ENCODE measurements at places on chromosomes 2 and 18.
A peak's percentile ranks its signal among the peaks of the same experiment; 100 is the strongest.

DNA sequence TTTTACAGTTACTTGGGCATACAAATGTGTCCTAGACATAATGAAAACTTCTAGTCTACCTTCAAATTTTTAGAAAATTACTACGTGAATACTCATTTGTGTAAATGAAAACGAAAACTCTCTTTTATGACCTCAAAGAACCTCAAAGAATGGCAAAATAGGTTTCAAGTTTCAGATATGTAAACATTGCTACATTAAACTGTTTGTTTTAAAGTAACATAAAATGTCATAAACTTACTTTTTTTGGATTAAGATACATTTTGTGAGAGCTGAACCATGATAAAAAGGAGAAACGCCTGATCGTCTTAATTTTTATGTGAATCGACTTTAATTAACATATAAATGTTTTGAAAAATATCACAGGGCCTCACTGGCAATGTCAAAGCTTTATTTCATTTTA lies 91.4 kb downstream of the PPP1R1C start:
- no peak for DNase-seq

DNA sequence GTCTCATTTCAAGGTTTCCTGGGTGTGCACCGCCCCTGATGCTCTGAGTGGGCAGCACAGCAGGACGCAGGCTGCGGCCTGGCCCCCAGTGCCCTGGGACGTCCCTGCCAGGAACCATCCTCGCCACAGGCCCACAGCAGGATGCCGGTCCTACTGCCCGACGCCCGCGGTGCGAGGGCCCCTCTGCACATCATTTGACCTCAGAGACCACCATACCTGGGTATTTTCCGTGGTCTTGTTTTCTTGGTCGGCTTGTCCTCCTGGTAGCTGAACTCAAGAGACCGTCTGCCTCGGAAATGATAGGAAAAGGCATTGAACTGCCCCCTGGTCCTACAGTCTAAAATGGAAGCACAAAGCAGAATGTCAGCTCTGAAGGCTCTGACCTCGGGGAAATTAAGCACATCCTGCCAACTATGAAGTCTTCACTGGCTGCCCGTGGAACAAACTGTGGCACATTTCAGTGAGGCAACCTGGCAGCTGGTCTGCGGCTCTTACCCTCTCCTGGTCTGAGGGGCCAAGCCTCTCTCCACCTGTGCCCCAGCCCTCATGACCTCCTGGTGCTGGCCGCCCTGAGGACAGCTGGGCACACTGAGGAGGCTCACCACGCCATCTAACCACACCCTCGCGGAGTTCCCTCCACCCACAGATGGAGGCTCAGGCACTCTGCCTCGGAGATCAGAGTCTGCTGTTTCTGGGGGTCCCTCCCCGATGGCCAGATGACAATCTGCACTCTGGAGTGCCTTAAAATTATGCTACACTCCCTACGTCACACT lies 105.0 kb downstream of the PXDN start:
- DNase-seq, result no peak

- no peak for DNase-seq
These were observed 14.0 kb downstream of the SLC14A2 start for GRCh38 chr18:45628979-45629958.

DNA sequence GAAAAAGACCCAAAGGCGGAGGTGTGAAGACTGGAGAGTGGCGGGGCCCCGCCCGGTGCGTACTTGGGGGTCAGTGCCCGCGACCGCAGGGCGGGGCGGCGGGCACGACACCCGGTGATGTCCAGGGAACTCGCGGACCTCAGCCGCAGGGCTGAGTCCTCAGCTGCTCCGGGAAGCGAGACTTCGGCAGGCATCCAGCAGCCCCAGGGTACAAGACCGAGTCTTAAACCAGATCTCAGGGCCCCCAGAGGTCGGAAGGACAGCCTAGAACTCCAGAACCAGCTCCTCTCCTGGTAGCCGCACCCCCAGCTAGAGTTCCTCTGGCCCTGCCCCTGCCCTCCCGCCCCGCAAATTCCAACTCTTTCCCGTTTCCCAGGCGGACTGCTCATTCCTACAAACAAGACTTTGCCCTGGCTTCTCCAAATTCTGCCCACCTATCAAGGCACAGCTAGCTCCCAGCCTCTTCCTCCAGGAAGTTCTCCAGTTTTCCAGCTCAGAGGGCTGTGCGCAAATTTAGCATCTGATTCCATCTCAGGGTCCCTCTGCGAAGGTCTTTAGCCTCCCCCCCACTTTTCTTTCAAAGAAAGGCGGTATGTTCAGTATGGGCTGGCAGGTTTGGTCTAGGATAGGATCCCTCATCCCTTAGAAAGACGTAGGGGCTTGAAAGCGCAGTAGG lies 26.0 kb upstream of the NOTO start:
- DNase-seq, result no peak

DNA sequence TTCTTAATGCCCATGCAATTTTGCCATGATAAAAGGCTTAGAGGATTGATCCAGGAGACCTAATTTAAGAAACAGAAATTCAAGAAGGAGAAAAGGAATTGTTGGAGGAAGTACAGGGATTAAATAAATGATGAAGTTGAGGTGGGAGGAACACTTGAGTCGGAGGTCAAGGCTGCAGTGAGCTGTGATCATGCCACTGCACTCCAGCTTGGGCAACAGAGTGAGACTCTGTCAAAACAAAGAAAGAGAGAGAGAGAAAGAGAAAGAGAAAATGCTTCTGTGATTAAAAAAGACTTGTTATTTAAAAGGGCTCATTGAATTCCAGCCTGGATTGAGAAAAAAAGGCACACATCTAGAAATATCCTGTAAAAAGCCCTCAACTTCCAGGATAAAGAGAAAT lies 123.2 kb downstream of the B3GNT2 start:
- no peak for DNase-seq

- peak; percentile 18 for DNase-seq
These were observed 39.1 kb upstream of the FAM136A start for GRCh38 chr2:70340761-70341476.

DNA sequence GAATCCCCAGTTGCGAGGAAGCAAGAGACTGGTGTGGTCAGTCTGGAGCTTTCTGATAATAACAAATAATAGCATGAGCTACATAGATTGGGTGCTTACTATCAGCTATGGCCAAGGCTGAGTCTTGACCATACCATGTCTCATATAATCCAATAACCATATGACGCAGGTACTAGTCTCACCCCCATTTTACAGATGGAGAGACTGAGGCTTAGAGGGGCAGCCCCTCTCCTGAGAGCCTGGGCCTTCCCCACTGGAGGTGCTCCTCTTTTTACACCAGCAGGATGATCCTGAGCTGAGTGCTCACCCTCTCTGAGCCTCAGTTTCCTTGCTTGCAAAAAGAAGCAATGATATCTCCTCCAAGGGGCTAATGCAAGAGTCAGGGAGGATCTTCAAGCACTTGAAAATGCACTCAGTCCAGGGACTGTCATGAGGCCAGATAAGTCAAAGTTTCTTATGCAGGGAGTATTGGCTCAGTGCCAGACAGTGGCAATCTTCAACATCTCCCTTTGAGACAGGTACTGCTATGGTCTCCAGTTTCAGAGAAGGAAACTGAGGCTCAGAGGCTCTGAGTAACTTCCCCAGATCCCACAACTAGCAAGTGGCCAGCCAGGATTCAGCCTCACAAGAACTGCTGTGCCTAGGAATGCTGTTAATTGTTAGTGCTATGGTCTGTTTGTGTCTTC lies 149.7 kb downstream of the TFCP2L1 start:
- DNase-seq, result no peak

GRCh38 chr2:56184500-56185011 lies 766 bp downstream of the CCDC85A start:
- DNase-seq, result no peak

GRCh38 chr2:181440919-181441318 lies 16.3 kb upstream of the ITGA4 start:
- DNase-seq, result peak; percentile 78

- no peak for DNase-seq
These were observed 111.0 kb upstream of the GPC1 start for GRCh38 chr2:240324312-240325015.

- DNase-seq, result no peak
These were observed 37.4 kb downstream of the RTN4 start for GRCh38 chr2:55012672-55013484.

GRCh38 chr2:180715044-180715443 lies 265.4 kb upstream of the UBE2E3 start:
- DNase-seq, result no peak

- no peak for DNase-seq
These were observed 2.4 kb downstream of the GAREM1 start for GRCh38 chr18:32468147-32468845.

GRCh38 chr2:232891621-232892071 lies 21.6 kb downstream of the SNORC start:
- no peak for DNase-seq

GRCh38 chr2:28136556-28136955 lies 246.0 kb downstream of the BABAM2 start:
- DNase-seq, result no peak

DNA sequence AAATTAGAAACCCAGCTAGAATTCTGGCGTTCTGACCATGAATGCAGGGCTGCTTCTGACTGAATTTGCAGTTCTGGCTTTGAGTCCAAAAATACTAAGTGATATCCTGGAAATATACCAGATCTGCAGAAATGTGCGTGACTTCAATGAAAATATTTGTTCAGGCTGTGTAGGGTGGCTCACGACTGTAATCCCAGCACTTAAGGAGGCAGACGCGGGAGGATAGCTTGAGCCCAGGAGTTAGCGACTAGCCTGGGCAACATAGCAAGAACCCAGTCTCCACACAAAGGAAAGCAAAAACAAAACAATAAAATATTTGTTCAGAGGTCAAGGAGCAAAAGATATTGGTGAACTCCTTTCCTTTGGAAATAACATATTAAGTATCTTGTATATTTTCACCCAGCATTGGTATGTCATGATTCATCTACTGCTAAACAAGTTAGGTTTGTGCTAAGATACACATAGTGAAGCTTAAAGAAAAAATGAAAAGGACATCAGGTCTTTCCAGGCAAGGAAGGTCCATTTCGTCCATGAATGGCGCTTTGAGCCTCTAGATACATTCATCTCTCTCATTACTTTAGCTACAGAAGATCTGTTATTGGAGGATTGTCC lies 239.2 kb downstream of the CMPK2 start:
- DNase-seq, result no peak

DNA sequence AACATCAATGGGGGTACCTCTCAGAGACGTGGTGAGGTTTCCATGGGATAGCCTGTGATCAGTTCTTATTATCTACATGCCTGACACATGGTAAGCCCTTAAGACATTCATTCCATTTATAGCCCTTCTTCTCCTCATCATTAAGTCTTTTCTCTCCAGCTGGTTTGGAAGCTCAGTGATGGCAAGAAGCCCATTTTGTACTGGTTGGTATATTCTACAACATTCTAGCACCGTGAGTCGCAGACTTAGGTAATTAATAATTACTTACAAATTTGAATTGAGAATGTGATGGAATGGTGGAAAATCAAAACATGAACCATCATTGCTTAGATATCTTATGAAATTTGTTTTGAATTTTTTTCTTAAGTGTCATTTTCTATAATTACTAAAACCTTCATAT lies 472.6 kb downstream of the DLGAP1 start:
- no peak for DNase-seq

GRCh38 chr2:6398421-6398820 lies 467.3 kb downstream of the CMPK2 start:
- DNase-seq, result no peak

DNA sequence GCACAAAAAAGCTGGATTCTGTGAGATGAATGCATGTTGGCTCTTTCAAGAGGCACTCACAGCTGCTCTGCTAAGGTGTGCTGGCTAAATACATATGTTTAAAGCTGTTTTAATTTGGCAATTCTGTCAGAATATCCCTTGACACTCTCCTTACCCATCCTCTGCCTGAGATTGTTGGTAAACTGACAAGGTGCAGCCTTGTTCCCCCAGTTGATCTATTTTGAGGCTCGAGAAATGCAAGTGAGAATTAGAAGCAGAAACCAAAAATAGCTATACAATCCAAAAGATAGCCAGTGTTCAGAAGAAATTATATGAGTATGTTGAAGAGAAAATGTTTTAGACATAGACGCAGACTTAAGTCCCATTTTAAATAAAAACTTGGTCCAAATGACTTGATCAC lies 971.7 kb upstream of the GYPC start:
- DNase-seq, result no peak

GRCh38 chr2:232604535-232604934 lies 28.9 kb upstream of the EFHD1 start:
- no peak for DNase-seq

GRCh38 chr2:135797497-135798274 lies 39.3 kb downstream of the LCT start:
- DNase-seq, result peak; percentile 90

DNA sequence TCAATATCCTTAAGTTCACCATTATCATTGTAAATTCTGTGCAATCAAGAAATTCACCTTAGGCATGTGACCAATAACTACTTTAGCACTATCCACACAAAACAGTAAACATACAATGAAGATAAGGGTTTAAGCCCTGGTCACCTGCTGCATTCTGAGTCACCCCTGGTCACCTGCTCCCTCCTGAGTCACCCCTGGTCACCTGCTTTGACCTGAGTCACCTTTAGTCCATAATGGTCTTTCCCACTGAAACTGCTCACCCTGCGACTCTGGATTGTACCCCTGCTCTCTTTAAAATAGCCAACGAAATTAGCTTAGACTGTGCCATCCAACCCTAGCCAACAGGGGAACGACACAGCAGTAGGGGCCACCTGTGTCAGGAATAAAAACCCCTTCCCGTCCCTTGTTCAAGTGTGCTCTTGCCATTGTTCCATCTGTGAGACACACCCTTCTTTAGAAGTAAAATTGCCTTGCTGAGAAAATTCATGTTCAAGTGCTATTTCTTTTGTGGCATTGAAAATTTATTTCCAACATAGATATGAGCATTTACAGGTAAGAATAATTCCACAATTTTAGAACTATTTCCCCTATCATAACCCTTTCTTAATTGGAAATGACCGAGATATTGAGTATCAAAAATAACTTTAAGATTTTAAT lies 902.8 kb downstream of the DSC3 start:
- no peak for DNase-seq

GRCh38 chr18:33440060-33441043 lies at the start of gene CCDC178:
Gene CCDC178, minus strand, starts transcription at chr18:33440721. Its CDS starts 28,633 bp downstream, at chr18:33412088.
- no peak for DNase-seq

GRCh38 chr18:74066018-74066417 lies 81.6 kb downstream of the FBXO15 start:
- DNase-seq, result no peak

DNA sequence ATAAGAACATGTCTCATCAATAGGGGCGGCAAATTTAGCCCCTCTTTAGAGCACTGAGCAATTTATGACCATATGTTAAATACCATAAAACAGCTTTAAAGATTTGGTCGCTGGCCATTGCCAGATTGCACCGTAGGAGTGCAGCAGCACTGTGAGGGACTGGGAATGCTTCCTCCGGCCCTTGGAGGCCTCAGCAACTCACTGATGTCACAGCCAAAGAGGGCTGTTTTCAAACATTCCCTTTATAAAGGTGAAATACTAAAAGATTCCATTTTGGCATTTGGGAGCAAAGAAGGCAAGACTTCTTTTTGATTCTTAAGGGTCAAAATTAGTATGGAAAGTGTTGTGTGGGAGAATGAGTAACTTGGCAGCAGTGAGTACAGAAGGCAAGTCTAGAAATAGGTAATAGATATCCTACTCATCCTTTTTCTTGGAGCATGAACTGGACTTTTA lies 63.7 kb downstream of the BABAM2 start:
- DNase-seq, result no peak

All from thymus (tissue), 14 donors.